ENCODE measurements at places on chromosomes 7 and 10.

- no peak for DNase-seq
Observed at GRCh38 chr10:119406601-119407253, 135.8 kb downstream of the RGS10 start.

GRCh38 chr7:151626422-151627115, 106.9 kb upstream of the RHEB start:
- peak; percentile 30 for DNase-seq

DNA sequence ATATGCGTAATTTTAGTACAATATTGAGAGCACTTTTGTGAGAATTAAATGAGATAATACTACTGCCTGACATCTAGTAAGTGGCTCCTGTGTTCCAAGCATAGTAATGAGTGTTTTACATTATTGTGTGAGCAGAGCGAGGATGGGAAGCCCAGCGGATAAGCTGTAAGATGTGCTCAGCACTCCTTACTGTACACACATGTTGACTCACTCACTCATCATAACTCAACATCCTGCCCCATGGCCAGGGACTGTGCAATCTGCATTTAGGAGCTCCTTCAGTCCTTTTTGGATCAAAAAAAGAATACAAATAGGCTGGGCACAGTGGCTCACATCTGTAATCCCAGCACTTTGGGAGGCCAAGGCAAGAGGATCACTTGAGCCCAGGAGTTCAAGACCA, 72.9 kb upstream of the NEBL start:
- DNase-seq: no peak

GRCh38 chr7:169276-170172, 22.8 kb upstream of the FAM20C start:
- no peak for DNase-seq

GRCh38 chr10:33706191-33706590, 371.7 kb upstream of the NRP1 start:
- DNase-seq: no peak

- DNase-seq: no peak
Observed at GRCh38 chr10:104403636-104404035, 50.0 kb downstream of the CFAP58 start.

DNA sequence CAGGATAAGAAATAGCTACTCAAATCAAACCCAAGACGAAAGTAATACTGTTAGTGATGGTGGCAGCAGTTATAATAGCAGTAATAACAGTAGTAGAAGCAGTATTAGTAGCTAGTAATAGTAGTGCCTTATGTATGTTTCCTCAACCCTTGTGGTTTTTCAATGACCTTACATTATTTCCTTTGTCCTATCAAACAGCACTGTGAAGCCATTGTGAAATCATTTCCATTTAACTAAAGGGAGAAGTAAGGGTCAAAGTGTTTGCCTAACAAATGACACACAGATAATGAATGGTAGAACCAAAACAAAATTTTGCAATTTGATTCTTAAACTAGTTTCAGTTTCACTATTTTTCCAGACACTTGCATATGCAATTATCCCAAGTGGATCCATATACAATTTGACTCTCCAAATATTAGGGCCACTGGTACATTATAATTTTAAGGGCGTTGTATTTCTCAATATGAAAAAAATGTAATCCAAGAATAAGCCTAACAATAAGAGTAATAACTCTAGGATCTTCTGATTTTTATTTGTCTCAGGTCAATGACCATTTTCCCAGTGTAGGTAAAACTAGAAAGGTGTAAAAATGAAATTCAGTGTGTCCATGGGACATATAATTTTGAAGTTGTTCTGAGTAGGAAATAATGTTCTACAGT, 33.7 kb upstream of the TMEM26 start:
- no peak for DNase-seq

DNA sequence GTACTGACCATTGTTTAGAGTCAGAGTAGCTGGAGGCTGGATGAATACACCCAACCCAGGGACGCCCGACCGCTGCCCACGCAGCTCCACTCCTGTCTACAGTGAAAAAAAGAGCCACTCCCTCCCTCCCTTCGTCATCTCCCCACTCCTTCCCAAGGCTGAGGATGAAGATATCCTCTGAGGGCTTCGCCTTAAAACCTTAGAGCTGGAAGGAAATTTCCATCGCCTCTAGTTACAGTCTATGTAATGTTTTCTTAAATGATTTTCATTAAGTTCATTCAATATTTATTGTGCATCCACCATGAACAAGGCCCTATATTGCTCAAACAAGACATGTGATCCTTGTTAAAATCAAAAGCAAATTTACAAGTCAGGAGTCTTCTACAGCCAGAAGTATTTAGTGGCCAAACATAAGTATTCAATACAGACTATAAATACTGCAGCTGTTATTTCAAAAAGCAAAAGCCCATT, 11.3 kb upstream of the SLIT1 start:
- DNase-seq: no peak

DNA sequence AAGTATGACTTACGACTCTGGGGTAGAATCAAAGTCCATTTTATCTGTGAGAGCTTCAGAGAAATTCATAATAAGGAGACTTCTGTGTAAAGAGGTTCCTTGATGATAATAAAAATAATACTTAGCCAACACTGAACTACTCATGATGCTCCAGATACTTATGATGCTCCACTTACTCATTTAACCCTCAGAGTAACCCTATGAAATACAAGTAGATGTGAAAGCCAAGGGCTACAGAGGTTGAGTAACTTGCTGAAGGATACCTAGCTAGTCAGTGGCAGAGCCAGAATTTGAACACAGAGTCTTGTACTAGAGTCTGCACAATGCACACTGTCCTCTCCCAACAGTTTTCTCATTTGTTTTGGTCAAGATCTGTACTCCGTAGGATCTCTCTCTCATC, 89.5 kb downstream of the HECW1 start:
- no peak for DNase-seq

GRCh38 chr7:91343996-91344629, 79.9 kb downstream of the FZD1 start:
- DNase-seq: no peak

DNA sequence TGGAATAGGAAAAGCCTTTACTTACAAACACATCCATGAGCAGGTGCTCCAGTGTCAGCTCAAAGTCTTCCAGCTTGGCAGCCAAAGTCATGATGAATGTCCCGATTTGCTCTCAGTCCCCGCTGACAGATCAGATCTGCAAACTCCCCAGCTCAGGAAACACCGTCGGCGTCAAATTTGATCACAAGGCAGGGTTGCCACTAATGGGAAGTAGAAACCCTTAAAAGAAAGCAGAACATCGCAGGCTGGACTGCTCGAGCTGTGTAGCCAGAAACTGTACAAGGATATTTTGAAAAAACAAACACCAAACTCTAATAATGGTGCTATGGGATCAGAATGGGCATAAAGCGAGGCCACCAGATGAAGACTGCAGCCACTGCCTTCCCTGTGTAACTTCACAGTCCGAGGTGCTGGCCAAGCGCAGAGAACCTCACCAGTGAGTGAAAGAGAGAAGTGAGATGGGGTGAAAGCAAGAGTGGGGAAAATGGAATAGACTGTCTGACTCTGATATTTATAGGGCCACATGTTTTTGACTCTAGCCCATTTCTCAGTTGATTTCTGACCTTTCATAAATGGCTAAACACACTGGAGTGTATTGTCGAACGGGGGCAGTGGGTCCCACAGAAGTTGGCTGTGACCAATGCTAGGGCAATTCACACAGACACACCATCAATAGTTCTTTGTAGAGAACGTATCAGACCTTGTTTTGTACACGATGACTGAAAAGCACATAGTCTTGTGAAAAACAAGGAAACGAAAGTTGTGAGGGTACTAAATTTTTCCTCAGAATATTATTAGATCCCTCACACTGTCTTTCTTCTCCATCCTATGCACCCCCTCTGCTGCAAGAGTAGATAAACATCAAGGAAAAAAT, 306.2 kb downstream of the FRMD4A start:
- no peak for DNase-seq

DNA sequence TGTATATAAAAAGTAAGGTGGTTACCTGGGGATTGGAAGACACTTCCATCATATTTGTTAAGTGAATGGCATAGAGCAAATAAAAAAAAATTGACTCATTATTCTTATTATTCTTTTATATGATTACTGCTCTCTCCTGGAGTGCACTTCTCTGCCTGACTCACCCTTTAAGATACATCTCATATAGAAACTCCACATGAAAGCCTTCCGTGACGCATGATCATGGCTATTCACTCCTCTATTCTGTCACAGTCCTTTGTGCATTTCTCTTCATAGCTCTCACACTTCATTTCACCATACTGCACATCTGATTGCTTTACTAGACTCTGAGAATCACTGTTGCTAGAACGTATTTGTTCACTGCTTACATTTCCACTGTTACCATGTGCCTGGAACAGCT, 597.3 kb downstream of the CNTNAP2 start:
- DNase-seq: peak; percentile 1

DNA sequence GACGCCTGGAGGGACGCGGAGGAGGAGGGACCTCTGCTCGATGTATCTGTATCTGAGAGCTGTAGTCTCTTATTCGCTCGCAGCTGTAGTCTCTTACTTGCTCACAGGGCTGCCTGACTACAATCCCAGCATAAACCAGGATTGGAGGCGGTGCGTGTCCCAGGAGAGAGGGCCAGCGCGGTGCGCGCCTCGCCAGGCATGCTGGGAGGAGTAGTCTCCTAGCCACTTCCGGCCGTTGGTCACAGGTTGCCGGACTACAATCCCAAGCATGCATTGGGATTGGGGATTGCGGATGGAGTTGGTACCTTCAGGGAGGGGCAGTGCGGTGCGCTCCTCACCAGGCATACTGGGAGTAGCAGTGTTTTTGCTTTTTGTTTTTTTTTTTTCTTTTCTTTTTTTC, 421.7 kb upstream of the NUPR2 start:
- DNase-seq: no peak

GRCh38 chr7:45324683-45325237, 167.2 kb downstream of the RAMP3 start:
- no peak for DNase-seq

- DNase-seq: no peak
Observed at GRCh38 chr10:13715100-13715499, 128.3 kb downstream of the PRPF18 start.

DNA sequence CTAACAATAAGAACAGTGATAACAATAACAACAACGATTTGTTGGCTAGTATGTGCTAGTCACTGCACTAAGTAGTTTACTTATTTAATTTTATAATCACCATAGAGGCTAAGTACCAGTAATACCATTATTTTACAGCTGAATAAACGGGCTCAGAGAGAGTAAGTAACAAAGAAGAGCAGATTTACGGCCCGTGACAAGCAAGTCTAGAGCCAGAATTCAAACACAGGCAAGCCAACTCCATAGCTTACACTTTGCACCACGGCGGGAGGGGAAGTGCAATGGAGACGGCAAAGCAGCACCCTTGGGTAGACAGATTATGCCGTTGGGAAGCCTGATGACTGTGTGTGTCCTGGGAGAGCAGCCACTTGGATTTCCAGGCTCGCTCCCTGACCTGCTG, 1.2 kb upstream of the OR6V1 start:
- DNase-seq: no peak

DNA sequence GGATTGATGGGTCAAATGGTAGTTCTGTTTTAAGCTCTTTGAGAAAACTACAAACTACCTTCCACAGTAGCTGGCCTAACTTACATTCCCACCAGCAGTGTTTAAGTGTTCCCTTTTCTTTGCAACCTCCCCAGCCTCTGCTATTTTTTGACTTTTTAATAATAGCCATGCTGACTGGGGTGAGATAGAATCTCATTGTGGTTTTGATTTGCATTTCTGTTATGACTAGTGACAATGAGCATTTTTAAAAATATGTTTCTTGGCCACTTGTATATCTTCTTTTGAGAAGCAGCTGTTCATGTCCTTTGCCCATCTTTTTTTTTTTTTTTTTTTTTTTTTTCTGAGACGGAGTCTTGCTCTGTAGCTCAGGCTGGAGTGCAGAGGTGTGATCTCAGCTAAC, 155.2 kb upstream of the BMPER start:
- no peak for DNase-seq

DNA sequence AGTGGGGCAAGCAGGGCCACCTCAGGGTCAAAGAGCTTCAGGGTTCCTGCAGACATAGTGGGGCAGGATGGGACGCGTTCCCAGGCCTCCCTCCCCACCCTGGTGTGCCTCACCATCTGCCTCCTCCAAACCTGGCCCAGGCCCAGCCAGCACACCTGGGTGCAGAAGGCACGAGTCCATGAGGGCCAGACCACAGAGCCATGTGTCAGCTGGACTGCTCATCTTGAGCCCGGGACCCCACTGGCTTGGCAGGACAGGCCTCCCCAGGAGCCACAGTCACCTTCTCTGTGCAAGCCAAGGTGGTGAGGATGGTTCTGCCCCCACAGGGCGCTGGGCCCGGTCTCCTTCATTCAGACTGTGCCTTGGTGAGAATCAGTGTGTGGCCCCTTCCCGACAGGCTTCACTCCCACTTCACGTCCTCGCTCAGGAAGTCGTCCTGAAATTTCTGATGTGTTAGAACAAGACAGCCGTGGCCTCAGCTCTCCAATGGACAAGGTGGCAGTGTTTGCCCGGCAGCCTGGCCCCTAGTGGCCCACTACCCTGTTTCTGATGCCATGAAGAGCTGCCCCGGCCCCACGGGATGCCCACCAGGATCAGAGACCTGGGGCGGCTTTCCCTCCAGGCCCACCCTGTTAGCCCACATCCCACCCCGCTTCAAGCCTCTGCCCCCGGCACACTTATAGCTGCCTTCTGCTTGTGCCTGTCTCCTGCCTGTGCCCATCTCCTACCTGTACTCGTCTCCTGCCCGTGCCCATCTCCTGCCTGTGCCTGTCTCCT, 59.6 kb upstream of the EBF3 start:
- DNase-seq: no peak

DNA sequence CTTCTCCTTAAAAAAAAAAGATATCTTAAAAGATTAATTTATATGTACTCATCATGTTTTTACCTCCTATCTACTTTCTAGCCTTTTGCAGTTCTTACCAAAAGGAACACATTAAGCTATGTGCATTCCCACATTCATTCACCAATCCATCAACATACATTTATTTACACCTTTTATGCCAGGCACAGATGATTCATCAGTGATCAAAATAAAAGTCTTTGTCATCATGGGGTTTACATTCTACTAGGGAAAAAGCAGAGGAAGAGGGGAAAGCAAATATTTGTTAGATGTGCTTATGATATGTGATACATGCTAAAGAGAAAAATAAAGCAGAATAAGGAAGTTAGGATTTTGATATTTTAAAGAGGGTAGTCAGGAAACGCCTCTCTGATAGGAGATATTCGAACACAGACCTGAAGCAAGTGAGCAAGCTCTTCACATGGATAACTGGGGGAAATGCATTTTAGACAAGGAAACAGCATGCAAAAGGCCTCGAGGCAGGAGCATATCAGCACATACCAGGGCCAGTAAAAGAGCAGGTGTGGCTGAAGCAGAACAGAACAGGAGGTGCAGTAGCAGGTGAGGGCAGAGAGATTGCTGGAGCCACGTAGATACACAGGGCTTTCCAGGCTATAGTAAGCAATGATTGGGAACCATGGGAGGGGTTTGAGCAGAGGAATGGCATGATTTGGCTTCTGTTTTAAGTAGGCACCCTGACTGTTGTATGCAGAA, 67.4 kb downstream of the REEP3 start:
- DNase-seq: no peak

Data from activated CD4-positive, alpha-beta T cell treated with anti-CD3 and anti-CD28 coated beads, Interleukin-10, Interleukin-2, amounts not matched to agents 100 ng/mL and 50 ng/mL, durations not matched to agents 16 hours and 8 hours (primary cell).